MV-4-11 (cell line): ENCODE measurements at places on chromosomes 1 and 21.

GRCh38 chr1:906600-907420 lies 16.9 kb upstream of the SAMD11 start:
- DNase-seq, result peak; percentile 94

- DNase-seq, result no peak
Observed at GRCh38 chr1:213605732-213606131, 382.0 kb upstream of the PROX1 start.

DNA sequence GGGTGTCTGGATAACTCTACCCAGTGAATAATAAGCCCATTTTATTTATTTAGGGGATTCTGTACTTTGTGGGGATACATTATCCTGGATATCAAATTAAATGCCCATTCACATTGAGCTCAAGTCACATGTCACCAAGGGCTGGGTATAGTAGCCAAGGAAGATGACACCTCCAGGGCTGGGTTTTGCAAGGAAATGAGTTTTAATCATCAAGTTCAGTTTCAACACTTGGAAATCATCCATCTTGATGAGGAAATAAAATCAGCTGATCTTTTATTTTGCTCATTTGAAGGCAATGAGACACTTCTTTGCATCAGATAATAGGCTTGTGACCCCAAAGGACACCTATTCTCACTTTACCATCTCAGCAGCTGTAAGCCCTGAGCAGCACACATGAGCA lies 80.0 kb upstream of the TNR start:
- no peak for DNase-seq

DNA sequence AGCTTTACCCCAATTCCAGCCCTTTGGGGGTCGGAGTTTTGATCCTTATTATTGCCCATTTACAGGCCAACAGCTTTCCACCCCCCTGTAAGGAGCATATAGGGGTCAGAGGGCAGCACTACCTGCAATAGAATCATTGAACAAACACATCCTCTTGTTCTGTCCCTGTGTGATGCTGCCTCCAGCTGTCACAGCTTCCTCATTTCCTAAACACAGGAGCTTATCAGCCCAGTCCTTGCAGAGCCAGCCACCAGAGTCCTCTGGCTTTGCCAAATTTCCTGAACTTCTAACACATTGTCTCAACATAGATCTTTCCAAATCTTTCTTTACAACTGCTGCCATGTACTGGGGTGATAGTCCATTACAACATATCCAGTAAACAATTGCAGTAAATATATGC lies 32.8 kb upstream of the PTBP2 start:
- DNase-seq, result peak; percentile 57

DNA sequence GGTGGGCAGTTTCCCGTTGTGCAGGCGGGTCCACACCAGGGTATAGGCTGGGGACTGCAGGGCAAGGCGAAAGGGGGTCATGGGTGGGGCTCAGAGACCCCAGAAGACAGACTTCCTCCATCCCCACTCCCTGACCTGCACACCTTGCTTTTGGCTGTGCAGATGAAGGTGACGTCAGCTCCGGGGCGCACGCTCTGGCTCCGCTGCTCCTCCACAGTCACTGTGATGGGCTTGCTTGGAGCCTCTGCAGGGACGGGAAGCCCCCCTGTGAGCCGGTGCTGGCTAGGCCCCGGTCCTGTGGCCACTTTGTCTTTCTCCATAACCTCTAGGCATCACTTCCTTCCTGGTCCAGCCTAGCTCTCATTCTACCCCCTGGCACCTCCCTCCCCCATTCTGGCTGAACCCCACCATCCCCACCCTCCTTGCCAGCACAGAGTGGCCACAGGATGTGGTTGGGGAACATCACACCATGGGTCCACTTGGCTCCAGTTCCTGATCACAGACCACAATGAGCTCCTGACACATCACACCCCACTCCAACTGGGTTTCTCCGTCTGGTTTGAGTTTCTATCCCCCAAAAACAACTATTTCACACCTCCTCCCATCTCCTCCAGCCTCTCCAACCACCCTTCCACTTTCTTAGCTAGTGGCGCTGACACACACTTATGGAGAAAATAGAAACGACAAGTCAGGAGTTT lies 45.2 kb downstream of the LDLRAD2 start:
- peak; percentile 94 for DNase-seq

GRCh38 chr1:12475530-12475934 lies 142.5 kb downstream of the DHRS3 start:
- no peak for DNase-seq

DNA sequence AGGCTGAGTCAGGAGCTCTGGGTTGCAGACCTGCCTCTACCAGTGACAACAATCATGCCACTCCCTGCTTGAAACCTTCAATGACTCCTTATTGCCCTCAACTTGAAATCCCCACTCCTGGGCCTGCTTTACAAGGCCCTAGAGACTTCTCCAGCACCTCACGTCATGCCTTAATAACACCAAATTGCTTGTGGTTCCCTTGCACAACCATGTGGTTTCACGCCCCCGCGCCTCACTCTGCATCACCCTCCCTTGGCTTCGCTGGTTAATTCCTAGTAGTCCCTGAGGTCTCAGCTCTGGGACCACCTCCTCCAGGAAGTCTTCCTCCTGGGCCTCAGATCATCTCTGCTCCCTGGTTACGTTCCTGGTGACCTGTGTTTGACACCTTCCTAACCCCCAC lies 33.0 kb downstream of the EPHA2 start:
- DNase-seq, result peak; percentile 82

DNA sequence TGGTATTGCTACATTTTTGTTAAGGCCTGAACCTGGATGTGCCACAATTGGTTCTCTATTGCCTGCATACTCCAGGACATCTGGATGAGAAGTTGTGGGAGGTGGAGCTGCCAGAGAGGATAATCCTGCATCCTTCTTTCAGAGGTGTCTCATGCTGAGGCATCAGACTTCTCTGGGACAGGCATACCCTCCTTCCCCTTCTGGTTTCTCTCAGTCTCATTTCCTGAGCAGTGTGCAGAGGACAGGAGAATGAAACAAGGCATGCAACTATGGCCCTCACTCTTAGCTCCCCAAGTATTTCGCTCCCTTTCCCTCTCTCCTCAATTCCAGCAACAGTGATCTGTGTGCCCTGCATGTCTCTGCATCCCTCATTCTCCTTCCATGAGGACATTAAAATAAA lies 7.6 kb upstream of the RGSL1 start:
- DNase-seq, result peak; percentile 26

- DNase-seq, result no peak
Observed at GRCh38 chr1:194862129-194862528, 1675.7 kb upstream of the B3GALT2 start.

DNA sequence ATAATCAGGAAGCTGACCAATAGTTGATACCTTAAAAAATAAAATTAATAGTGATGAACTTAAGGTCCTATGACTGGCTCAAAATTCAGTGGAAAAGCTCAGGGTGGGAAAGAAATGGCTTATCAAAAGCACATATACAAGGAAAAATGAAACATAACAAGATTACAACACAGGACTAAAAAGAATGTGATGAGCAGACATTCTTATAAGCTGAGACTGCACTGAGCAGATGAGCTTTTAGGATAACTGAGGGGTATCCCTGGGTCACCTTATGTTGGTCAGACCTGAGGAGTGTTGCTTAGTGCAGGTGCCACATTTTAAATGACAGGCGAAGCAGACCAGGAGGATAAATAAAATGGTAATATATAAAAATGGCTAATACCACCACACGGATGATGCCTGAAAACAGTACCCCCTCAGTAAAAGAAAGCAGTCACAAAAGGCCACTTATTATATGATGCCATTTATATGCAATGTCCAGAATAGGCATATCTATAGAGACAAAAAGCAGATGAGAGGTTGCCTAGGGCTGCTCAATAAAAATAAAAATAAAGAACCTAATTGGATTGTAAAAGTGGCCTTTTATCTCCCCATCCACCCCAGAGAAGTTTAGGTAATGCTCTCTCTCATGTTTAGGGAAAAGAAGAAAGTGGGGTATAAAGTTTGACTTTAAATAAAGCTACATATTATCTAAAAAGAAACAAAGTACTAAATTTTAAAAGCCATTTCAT lies 163.9 kb downstream of the SLC45A1 start:
- no peak for DNase-seq

- no peak for DNase-seq
Observed at GRCh38 chr1:95168028-95168427, 50.9 kb downstream of the TLCD4 start.

GRCh38 chr1:7218210-7218832 lies 433.1 kb downstream of the CAMTA1 start:
- peak; percentile 9 for DNase-seq

- DNase-seq, result no peak
Observed at GRCh38 chr1:21898326-21899200, 38.5 kb downstream of the HSPG2 start.

- no peak for DNase-seq
Observed at GRCh38 chr21:44253832-44254710, 7.6 kb downstream of the DNMT3L start.

- DNase-seq, result no peak
Observed at GRCh38 chr1:21613072-21613867, 55.9 kb downstream of the RAP1GAP start.
